Stimulated activated CD8-positive, alpha-beta memory T cell treated with anti-CD3 and anti-CD28 coated beads, Interleukin-7, amount 100 ng/mL, for 1 hour (primary cell): ENCODE measurements at places on chromosomes 16 and 17.

DNA sequence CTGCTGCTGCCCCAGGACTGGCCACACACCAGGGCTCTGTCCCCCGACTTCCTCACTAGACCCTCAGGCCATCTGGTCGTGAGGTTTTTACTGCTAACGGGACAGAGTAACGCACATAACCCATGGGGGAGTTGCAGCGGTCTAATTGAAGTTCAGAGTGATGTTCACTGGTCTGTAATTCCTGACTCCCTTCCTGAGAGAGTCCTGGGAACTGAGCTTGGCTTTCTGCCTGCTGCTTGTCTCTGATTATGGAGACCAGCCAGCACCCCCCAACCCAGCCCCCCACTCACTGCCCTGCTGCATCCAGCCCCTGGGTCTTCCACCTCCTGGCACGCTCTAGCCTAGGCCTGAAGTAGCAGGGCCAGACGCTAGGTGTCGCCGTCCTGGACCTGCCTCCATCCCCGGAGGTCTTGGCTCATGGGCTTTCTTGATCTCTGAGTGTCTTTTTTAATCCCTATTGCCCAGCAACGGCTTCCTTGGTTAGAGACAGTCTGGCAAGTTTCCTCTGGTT, 192.9 kb downstream of the CCDC182 start:
- no peak for DNase-seq

- no peak for DNase-seq
These were observed 8.2 kb upstream of the CBX8 start for GRCh38 chr17:79804856-79805696.

GRCh38 chr17:15085890-15086677, 179.0 kb downstream of the PMP22 start:
- DNase-seq: no peak

DNA sequence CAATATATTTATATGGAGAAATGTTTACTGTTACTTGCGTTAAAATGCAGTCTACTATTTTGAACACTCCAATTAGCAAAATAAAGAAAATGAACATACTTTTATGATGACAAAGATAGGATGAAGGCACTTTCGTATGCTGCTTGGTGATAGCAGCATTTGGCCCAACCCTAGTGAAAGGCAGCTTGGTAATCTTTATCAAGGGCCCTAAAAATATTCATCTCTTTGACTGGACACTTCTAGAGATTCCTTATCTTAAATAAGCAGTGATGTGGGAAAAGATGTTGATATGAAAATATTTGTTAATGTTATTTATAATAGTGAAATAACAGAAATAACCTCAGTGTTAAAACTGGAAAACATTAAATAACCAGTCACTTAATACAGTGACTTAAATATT, 79.4 kb downstream of the NF1 start:
- DNase-seq: no peak

DNA sequence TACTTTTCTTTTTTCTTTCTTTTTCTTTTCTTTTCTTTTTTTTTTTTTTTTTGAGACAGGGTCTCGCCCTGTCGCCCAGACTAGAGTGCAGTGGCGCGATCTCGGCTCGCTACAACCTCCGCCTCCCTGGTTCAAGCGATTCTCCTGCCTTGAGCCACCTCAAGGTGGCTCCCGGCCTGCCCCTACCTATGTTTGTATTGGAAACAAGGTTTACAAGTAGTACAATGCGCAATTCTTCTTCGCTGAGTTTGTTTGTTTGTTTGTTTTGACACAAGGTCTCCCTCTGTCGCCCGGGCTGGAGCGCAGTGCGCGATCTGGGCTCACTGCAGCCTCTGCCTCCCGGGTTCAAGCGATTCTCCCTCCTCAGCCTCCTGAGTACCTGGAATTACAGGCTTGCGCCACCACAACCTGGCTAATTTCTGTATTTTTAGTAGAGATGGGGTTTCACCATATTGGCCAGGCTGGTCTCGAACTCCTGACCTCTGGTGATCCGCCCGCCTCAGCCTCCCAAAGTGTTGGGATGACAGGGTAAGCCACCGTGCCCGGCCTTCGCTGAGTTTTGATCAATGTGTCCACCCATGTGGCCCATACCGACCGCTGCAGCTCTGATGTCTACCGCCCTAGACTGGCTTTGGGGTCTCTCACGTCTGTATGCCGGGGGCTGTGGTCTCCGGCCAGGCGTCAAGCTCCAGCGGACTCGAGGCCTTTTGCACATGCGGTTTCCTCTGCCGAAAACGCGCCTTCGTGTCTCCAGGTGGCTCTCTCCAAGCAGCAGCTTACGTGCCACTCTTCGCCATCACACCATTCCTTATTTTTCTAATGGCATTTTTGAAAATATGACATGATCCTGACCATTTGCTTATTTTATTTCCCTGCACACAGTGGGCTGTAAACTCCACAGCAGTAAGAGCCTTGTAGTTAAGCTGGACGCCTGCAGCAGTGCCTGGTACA, 1.1 kb upstream of the YBX2 start:
- no peak for DNase-seq

- DNase-seq: no peak
These were observed 80.4 kb downstream of the PGS1 start for GRCh38 chr17:78458736-78459335.

DNA sequence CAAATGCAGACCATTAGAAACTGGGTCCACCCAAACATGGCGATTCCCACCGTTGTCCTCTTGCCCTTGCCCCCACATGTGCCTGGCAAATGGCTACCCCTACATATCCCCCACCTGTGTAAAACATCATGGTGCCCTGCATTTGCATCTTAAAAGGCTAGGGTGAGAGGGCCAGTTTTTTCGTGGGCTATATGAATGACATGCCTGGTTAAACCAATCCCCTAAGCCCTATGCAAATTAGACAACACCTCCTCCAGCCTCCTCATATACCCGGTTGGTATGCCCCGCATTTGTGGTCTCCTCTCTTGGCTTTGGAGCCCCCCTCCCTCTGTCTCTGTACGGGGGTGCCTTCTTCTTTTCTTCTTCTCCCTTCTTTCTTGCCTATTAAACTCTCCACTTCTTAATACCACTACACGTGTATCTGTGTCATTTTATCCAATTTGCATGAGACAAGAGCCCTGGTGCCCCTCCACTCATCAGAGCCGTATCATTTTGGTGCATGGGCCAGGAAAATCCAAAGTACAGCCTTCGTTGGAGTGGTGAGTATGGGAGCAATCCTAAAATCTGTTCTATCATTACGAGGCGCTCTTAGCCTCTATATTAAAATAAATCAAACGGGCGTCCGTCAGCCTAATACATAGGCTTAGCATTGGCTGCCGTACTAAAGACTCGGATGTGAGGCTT, 30.1 kb downstream of the QPRT start:
- no peak for DNase-seq

- no peak for DNase-seq
These were observed 5.8 kb downstream of the ZNF18 start for GRCh38 chr17:11991461-11991860.

DNA sequence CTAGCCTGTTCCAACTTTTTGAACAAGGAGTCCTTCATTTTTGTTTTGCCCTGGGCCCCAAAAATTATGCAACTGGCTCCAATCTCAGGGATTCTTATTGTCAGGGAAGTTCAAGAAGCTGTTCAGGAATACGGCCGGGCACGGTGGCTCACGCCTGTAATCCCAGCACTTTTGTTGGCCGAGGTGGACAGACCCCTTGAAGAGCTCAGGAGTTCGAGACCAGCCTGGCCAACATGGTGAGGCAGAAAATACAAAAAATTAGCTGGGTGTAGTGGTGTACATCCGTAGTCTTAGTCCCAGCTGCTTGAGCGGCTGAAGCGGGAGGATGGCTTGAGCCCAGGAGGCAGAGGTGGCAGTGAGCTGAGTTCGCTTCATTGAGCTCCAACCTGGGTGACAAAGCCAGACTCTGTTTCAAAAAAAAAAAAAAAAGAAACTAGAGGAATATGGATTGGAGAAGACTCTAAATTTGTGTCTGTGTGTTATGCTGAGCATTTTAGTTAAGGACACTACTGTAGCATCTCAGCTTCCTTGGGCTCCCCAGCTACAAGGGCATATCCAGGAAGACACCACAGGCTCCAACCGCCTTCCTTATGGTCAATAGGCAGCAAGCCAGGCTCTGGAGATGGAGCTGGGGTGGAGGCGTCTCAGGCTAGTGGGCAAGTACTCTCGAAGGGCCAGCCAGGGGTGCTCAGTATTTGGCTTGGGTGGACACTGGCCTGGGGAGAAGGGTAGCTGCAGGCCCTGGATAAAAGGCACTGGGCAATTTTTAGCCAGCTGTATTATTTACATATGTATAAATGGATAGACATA, 56.8 kb upstream of the CREBBP start:
- DNase-seq: no peak

DNA sequence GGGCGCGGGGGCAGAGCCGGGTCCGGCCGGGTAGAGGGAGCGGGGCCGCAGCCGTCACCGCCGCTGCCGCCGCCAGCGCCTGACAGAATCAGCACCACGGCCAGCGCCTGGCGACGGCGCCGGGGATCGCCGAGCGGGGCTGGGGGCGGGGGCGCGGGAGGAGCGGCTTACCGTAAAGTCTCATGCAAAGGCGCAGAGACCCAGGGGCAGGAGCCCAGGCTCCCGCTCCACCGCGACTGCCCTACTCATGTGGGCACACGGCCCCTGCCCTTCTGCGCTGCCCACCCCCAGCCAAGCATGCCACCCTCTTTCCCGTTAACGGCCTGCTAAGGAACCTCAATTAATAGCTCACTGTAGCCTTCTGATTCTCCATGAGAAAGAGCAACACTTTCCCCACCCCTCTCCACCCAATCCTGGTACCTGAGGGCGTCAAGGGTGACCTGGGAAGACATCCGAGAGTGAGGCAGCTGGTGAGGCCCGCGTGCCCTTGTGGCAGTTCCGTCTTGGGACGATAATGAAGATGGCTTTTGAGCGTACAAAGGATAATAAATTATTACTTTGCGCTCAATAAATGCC, at the start of gene SEZ6:
SEZ6 (minus strand) TSS at position 98 of the 576 bp plus-strand sequence. CDS start 164 bp downstream, outside the sequence.
- peak; percentile 24 for DNase-seq

DNA sequence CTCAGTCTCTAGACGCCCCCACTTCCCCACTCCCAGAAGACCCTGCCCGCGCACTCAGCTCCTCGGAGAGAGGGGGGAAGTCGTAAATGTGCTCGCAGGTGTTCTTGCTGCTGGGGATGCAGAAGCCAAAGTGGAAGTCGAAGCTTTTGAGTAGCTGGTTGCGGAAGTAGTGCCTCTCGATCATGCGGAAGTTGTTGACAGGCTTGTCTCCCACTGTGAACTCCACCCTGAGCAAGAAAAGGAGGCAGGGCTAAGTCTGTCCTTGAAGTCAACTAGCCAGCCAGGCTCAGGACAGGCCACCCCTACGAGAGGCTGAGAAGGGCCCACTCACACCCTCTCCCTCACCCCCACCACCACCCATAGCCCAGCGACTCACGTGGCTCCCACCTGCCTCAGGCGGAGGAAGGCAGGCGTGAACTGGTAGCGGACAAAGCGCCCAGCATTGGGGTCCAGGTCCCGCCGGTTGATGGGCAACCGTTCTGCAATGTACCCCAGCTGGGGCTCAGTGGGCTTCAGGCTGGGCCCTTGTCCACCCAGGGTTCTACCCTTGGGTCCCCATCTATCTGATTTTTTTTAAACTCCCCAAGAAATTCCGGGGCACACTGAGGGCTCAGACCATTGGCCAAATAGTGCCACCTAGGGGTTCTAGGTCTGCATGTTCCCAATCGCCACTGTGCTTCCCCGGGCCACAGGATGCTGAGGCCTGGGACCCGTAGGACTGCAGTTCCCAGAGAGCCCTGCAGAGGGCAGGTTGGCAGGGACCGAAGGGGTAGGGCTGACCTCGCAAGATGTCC, 4.6 kb downstream of the UNC119 start:
- DNase-seq: no peak
